SK-N-DZ (cell line): ENCODE measurements at places on chromosomes 3 and 15.
A peak's percentile ranks its signal among the peaks of the same experiment; 100 is the strongest.

DNA sequence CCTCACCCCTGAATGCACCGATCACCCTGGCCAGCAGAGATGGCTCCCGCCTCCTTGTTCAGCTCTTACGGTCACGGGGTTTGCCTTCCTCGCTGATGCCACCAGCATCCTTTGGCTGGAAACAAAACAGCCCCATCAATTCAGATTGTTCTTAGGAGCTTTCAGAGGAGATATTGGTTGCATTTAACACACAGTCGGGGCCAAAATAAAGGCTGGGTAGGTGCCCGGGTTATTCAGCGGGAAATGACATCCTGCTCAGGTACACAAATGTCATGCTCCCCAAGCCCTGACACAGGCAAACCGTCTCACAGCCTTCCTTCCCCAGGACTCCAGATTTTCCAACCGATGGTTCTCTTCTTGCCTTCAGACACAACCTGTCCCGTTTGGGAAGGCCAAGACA is 62.4 kb upstream of the MEF2A start:
- DNase-seq = no peak

DNA sequence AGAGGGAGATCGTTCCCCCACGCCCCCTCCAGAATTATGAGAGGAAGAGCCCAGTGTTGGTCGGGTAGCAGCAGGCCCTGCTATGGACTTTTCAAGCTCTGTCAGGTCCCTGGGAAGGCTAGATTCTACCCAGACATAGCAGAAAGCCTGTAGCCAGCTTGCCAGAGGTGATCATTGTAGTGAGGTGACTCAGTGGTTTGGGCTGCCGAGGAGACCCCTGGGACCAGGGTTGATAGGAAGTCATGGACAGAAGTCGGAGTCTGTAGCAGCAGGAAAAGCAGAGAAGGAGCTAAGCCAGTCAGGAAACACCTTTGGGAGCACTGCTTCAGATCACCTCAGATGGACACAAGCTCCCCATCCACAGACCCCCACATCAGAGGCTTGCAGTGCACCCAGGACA is 67.7 kb downstream of the CCNL1 start:
- no peak for DNase-seq

DNA sequence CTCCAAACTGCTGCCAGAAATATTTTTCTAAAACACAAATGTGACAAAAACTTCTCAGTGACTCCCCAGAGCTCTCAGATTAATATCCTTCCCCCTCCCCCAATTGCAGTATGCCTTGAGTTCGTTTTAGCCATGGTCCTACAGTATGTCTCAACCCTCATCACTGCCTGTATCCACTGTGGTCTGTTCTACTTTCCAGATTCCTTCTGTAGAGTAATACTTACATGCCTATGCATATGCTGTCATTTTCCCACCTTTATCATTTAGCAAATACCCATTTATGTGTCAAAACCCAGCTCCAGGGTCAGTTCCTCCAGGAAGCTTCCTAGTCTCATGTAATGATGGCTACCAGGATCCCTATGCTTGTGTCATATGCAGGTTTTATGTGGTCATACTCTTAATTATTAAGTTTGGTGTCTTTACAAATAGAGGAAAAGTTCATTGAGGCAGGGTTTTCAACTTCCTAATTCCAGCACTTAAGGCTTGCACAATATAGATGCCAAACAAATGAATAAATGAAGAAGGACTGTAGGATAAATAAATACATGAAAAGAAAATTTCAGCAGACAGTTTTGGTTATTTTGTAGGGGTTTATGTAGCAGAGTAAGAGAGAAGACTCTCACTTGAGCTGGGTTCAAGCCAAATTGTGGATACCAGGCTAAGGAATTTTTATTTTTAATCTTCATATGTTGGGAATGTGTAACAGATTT is 170.8 kb downstream of the ALCAM start:
- DNase-seq = no peak

- no peak for DNase-seq
These were observed 25.6 kb downstream of the CDCP1 start for GRCh38 chr3:45120359-45121158.

GRCh38 chr3:126926684-126927400 is 56.1 kb upstream of the PLXNA1 start:
- no peak for DNase-seq

DNA sequence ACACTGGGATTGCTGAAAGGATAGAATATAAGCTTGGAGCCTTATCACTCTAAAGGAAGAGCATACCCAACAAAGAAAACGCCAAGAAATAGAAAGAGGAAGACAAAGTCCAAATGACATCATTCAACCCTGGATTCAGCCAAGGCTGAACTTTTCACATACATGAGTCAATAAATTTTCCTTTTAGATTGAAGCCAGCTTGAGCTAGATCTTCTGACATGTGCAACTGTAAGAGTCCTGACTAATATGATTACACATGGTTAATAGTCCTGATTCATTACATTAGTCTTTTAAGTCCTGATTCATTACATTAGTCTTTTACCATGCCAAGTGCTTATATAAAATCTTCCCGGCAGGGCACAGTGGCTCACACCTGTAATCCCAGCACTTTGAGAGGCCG is 13.6 kb upstream of the DENND6A start:
- no peak for DNase-seq

- peak; percentile 36 for DNase-seq
These were observed 79.7 kb upstream of the C2CD4B start for GRCh38 chr15:62244762-62245161.

DNA sequence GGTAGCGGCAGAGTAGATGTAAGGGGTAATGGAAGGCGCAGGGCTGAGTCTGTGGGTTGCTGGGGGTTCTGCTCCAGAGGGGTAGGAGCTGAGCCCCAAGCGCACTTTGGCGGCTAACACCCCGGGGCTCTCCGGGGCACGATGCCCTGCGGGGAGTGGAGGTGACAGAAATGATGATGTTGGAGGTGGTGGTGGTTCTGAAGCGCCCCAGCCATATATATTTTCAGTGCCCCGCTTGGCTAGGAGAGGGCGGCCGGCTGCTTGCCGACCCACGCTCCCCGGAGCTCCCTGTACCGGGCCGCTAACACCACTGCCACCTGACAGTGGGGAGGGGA is 9.7 kb downstream of the ZIC4 start:
- no peak for DNase-seq

GRCh38 chr3:51799879-51800749 is 21.1 kb upstream of the IQCF6 start:
- DNase-seq = peak; percentile 47

GRCh38 chr3:185702262-185703225 is 116.4 kb downstream of the SENP2 start:
- DNase-seq = no peak

- no peak for DNase-seq
These were observed 20.2 kb upstream of the IMPG2 start for GRCh38 chr3:101340591-101340990.

- no peak for DNase-seq
These were observed 894 bp upstream of the ANKRD63 start for GRCh38 chr15:40283615-40284300.

GRCh38 chr3:134713671-134714070 is 62.8 kb upstream of the KY start:
- DNase-seq = no peak

DNA sequence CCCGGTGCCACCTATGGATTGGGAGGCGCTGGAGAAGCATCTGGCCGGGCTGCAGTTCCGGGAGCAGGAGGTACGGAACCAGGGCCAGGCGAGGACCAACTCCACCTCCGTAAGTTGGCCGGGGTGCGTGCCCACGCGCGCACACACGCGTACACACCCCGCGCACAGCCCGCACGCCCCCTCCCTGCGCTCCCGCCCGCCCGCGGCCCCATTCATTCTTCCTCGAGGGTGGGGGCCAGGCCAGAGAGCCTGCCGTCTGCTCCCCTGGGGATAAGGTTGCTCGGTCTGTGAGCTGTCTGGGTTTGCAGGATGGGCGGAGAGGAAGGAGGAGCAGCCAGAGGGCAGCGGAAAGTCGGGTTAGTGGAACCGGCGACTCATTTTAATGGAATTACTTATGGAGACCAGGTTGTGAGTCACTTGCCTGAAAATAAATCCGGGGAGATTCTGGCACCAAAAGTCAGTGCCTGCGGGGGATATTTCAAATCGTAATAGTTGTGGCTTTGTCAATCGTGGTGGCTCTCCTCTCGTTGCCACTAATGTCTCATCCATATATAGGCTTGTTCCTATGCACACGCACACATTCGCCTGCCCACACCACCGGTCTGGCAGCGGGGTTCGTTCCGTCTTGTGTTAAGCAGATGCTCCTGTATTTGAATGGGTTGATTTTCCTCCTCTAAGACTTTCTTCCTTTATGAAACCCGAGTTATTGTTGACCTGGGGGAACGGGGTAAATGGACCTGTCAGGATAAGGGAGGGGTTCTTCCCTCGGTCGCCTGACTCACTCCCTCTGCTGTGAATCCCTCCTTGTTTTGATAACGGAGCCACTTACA is 223.4 kb upstream of the IL12A start:
- peak; percentile 85 for DNase-seq
